ENCODE measurements at places on chromosomes 13 and 19.
A peak's percentile ranks its signal among the peaks of the same experiment; 100 is the strongest.

GRCh38 chr13:72986197-72986596 is 72.6 kb upstream of the KLF5 start:
- DNase-seq = no peak

DNA sequence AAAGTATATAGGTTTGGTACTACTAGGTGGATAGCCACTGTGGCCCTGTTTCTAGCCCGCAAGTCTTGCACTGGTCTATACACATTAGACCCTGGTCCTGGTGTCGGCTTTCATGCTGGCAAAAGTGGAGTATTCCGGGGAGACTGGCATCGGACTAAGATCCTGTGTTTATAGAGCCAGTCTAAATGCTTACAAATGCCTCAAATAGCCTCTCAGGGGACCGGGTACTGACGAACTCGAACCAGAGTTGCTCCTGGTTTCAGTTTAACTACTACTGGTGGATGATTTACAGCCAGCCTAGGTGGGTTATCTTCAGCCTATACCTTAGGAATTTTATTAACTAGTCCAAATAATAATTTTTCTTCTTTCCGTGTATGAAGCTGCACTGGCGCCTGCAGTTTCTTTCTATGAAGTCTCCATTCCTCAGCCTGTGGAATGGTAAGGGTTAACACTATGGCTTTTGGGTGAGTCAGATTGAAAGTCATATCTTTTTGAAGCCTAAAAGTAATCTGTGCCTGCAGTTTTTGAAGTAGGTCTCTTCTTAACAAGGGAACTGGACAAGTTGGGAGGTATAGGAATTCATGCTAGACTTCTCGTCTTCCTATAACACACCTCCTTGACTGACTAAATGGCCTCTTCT is 51.3 kb downstream of the OR10H4 start:
- DNase-seq = no peak

GRCh38 chr13:102968572-102969228 is 97.5 kb downstream of the SLC10A2 start:
- DNase-seq = no peak

GRCh38 chr13:102774214-102774568 is 605 bp upstream of the TEX30 start:
- no peak for DNase-seq

DNA sequence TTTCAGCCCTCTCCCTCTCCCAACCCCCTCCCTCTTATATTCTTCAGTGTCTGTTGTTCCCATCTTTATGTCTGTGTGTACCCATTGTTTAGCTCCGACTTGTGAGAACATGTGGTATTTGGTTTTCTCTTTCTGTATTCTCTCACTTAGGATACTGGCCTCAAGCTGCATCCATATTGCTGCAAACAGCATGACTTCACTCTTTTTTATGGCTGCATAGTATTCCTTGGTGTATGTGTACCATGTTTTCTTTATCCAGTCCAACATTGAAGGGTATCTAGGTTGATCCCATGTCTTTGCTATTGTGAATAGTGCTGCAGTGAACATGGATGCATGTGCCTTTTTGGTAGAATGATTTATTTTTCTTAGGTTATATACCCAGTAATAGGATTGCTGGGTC is 17.8 kb downstream of the NHLRC3 start:
- no peak for DNase-seq

GRCh38 chr13:98917116-98917515 is 60.7 kb downstream of the DOCK9 start:
- DNase-seq = no peak

DNA sequence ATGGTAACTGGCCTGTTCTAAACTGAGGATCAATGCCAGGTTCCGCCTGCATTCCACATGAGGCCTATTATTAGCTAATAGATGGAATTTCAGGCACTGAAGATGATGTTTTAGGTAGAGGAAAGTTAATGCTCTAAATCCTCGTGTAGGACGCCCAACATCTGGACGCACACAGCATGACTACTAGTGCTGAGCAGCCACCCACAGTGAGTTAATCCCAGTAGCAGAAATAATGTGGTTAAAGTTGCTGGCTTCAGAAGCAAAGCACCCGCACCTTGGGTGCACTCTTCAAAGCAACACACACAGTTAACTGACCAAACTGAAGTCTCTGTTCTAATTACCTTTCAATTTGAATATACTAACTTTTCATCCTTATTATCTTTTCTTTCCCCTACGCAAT is 150.6 kb downstream of the DIAPH3 start:
- no peak for DNase-seq

DNA sequence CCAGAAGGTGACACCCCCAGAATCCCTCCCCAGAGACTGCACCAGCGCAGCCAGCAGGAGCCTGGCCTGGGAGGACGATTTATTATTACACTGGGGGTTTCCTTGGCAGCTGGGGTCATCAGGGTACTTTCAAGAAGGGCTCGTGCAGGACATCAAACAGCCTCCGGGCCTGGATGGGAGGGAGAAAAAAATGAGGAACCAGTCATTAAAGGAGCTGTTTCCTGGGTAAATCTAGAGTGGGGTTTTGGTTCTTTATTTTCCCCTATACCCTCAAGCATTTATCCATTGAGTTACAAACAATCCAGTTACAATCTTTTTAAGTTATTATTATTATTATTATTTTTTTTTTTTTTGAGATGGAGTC is 3.1 kb downstream of the POLR1G start:
- DNase-seq = no peak

GRCh38 chr19:20611866-20612265 is 46.3 kb upstream of the ZNF737 start:
- no peak for DNase-seq

GRCh38 chr13:34417896-34418295 is 524.2 kb upstream of the NBEA start:
- DNase-seq = no peak

- peak; percentile 6 for DNase-seq
Measured at GRCh38 chr13:82833923-82834322, 1048.4 kb downstream of the SLITRK1 start.

- no peak for DNase-seq
Measured at GRCh38 chr19:11453468-11454341, 18.3 kb downstream of the PRKCSH start.

- DNase-seq = no peak
Measured at GRCh38 chr19:57071444-57071843, 48.3 kb upstream of the USP29 start.

DNA sequence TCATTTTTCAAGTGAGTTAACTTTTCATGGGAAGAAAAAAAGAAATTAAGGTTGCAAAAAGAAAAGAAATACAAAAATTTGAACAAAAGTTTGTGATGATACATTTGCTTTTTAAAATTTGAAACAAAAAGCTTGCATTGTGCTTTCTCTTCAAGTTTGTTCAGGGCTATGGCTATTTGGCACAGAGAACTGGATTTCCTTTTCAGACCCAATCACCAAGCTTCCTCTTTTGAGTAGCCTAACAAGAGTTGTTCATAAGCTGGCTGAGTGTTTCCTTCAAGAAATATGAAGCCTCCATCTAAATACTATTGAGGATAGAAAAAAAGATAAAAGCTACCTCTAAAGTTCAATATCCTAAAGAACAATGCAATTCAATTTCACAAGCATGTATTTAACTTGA is 787.8 kb downstream of the LIG4 start:
- no peak for DNase-seq

DNA sequence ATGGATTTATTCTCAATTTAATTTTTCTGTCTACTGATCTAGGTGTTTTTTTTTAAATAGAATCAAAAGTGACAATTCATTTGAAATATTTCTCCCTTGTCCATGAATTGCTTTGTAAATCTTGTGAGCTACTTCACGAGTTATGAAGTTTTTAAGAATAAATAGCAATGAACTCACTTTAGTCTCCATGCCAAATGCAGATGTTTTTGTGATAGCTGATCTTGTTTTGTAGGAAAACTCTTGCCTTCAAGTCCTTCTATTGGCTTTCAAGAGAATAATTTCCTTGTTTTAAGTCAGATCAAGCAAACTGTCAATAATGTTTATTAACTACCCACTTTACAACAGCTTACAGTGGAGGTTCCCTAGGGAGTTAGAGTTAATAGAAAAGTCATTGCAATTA is 99.8 kb downstream of the ITGBL1 start:
- DNase-seq = no peak

DNA sequence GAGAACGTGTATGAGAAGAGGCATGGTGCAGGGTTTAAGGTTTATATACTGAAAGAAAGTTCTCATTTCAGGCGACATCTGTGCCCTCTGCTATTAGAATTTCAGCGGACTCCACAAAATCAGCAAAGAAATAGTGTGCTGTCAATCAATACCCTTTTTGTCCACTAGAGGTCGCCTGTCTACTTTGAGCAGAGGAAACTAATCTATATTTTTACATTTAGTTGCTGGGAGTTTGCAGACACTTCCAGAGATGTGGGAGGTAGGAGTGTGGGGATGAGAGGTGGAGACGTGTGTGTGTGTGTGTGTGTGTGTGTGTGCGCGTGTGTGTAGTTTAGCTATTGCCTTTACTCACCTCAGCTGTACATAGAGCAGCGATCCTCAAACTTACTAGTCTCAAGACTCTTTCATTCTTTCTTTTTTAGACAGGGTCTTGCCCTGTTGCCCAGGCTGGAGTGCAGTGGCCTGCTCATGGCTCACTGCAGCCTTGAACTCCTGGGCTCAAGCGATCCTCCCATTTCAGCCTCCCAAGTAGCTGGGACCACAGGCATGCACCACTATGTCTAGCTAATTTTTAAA is 9.7 kb downstream of the INAFM1 start:
- DNase-seq = peak; percentile 71

DNA sequence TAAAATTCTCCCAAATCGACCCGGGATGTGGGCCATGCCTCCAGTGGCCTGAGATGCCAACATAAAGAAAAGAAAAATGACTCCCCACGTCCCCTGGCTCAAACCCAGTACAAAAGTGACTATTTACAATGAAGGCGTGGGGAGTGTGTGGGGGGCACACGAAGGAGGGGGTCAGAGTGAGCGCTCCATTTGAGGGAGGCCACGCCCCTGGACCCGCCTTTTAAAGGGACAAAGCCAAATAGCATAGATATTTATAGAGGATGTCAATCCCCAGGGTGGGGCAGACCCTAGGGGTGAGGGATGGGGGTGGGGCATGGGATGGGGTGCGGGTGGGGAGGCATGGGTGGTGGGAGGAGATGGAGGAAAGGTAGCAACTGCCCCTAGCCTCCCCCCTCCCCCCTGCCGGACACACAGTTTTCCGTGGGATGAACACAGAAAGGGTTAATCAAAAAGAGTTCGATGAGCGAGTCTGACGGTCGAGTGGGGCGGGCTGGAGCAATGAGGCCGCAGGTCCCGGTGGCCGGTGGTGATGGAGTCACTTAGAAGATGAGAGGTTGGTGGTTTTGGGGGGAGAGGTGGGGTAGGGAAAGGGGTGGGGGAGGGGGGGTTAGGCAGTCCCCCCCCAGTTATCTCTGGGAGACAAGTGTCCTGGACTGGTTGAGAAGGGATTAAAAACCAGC is 20.1 kb upstream of the NANOS2 start:
- DNase-seq = no peak

GRCh38 chr13:94494026-94494425 is 14.5 kb upstream of the DCT start:
- DNase-seq = no peak

DNA sequence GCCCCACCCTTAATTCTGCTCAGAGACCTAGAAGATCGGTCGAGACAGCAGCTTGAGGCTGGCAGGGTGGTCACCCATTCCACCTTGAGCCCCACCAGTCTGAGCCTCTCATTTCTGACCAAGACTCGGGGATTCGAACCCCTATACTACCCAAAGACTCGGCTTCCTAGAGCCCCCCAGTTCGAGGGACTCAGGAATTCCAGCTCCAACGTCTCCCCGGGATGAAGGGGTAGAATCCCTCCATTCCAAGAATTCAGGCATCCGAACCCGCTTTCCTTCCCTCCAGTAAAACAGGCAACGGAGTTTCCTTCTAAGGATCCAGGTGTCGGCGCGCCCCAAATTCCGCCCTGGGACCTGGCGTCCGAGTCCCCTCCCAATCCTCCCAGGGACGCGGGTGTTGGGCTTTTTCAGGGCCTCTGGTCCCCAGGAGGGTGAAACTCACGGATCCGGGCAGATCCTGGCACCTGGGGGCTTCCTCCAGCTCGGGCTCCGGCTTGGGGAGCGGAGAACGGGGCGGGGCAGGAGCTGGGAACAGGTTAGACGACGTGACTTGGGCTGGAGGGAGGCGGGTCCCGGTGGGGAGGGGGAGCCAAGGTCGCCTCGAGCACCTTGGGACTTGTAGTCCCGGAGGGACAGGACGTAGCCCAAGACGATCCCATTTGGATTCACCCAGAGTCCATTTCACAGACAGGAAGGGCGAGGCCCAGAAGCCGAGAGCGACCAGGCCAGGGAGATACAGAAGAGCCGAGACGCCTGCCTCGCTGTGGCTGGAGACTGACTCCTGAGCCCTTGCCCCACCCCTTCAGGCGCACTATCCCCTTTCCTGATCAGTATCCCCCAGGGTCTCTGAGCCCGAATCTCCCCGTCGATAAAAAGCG is at the start of gene PPP1R13L:
PPP1R13L (minus strand) TSS at position 513 of the 878 bp plus-strand sequence. CDS start 6,751 bp downstream, outside the sequence.
- DNase-seq = peak; percentile 75

DNA sequence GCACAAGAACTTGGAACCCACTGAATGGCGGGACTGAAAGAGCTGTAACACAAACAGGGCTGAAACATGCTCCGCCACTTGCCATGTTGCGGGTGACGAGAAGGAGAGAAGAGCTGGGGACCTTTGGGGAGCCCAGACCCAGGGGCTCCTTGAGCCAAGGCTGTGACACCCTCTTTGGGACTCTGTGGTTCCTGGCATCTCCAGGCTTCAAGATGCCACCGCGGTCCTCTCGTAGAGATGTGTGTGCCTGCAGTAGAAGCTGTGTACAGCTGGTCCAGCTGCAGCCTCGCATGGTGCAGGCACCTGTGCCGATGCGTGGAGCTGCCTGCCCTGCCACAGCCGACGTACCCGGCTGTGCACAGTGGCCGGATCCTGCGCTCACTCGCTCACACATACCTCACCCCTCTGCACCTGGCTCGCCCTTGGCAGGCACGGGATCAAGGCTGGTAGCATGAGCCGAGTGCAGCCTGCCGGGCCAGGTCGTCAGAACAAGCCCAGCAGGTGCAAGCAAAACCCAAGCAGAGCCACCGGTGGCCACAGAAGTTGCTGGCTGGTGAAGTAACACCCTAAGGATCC is 1385.8 kb downstream of the PCDH9 start:
- DNase-seq = no peak

DNA sequence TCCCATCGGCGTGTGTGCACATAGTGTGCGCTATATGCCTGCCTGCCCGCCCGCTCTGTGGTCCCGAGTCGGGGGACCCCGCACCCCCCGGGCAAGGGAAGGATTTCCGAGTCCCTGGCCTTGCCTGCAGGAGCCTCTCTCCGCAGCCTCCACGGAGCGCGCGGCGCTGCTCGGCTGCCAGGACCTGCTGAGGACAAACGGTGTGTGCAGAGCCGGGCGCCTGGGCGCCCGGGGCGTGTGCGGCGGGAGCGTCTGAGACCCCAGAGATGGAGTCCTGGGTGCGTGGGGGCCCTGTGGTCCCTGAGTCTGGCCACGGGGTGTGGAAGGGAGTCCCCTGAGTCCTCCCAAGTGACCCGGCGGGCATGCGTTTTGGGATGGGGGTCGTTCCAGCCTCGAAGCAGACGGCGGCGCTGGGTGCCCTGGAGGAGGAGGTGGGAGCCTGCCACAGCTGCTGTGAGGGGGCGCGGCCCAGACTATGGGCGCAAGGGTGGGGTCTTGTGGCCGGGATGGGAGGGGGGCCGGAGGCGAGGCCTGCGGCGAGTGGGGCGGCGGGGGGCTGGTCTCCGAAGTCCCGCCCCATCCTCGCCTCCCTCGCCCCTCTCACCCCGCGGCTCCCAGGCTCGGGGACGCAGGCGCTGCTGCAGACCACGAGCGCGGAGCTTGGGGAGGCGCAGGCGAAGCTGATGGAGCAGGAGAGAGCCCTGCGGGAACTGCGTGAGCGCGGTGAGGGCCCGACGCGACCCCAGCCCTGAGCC is 25.3 kb downstream of the CLEC4M start:
- DNase-seq = no peak

Measured in ELR (cell line).